ENCODE measurements at places on chromosomes 1 and 21.
A peak's percentile ranks its signal among the peaks of the same experiment; 100 is the strongest.

DNA sequence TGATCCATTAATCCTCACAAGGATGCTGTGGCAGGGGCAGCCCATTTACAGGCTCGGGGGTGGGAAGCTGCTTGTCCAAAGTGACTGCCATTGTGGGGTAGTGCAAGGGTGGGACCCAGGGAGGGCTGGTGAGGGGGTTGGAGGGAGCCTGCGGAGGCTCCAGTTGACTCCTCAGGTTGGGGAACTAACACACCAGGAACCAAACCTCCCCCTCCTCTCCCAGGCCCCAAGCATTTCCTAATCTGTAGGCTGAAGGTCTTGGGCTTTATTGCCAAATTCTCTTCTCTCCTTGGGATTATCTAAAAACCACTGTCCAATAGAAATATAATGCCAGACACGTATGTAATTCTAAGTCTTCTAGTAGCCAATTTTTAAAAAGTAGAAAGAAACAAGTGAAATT is 18.2 kb downstream of the IKBKE start:
- DNase-seq: no peak

GRCh38 chr1:154813300-154813816 is 56.7 kb downstream of the KCNN3 start:
- DNase-seq: no peak

DNA sequence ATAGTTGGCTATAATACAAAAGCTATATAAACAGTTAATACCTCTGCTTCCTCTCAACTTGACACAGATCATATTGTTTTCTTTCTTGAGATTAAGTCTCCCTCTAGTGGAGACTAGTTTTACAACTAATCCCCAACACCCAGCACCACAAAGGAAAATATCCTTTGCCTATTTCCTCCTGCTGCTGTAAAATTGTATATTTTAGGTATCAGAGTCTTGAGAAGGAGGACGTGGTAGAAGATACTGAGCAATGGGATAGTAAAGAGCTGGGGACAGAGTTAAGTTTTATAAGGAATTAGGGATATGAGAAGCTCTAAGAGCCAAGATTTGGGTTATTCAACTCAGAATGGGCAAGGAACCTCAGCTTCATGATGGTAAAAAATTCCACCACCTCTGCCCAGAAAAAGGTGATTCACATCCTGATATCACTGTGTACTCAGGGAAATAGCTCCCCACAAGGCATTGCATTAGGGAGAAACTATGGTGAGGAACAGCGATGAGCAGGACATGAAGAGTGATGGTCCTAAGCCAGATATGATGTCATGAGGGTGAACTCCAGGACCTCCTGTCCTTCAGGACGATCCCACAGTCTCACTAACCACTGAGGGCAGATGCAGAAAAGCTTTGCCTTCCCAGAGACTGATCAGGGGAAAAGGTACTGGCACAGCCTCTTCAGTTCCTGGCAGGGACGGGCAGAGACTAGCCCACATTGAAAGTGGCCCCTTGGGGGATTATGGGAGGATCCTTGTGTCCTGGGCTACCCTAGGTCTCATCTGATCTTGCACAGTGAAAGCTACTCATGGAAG is 14.7 kb upstream of the CFAP126 start:
- DNase-seq: no peak

GRCh38 chr1:15322648-15323350 is 75.8 kb downstream of the FHAD1 start:
- DNase-seq: no peak

GRCh38 chr1:217605390-217605789 is 25.5 kb downstream of the GPATCH2 start:
- DNase-seq: no peak

- DNase-seq: no peak
These were observed 3.4 kb downstream of the BLZF1 start for GRCh38 chr1:169371404-169371803.

GRCh38 chr1:39310015-39310414 is 105.5 kb downstream of the MACF1 start:
- no peak for DNase-seq

DNA sequence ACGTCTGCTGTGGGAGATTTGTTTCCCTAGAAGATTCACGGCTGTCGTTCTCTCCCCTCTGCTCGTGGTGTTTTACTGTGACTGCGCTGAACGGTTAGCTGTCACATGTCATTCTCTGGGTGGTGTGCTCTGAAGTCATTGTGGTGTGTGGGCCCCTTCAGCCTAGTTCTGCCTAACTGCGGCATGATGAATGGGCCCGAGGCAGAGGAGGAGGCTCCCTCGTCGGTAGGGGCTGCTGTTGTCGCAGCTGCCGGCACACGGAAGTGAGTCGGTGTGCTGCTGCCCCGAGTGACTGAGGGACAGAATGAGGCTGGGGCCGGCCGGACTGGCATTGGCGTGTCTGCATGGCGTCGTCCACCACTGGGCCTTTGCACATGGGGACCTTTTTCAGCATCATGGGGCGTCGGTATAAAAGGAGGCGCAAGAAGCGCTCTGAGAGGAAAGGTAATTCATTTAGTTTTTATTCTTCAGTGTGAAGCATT is 77.9 kb downstream of the ADARB1 start:
- no peak for DNase-seq

- DNase-seq: no peak
These were observed 12.6 kb downstream of the CDKN2C start for GRCh38 chr1:50982611-50983010.

DNA sequence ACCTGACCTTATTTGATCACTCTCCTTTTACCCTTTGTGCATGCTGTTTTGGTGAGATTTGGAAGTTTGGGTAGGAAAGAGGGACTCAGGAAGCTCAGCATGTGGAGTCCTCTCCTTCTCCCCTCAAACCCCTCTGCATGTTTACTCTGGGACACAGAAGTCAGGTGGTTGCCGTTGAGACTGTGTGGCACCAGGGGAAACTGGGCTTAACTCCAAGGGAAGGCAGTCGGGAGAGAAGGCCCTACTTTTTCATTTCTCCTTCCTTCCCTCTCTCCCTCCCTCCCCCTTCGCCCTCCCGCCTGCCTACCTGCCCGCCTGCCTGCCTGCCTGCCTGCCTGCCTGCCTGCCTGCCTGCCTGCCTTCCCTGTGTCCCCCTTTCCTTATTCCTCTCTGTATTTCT is 34.8 kb upstream of the TTC22 start:
- no peak for DNase-seq

- DNase-seq: no peak
These were observed 36.3 kb upstream of the MAGOH start for GRCh38 chr1:53274541-53275185.

DNA sequence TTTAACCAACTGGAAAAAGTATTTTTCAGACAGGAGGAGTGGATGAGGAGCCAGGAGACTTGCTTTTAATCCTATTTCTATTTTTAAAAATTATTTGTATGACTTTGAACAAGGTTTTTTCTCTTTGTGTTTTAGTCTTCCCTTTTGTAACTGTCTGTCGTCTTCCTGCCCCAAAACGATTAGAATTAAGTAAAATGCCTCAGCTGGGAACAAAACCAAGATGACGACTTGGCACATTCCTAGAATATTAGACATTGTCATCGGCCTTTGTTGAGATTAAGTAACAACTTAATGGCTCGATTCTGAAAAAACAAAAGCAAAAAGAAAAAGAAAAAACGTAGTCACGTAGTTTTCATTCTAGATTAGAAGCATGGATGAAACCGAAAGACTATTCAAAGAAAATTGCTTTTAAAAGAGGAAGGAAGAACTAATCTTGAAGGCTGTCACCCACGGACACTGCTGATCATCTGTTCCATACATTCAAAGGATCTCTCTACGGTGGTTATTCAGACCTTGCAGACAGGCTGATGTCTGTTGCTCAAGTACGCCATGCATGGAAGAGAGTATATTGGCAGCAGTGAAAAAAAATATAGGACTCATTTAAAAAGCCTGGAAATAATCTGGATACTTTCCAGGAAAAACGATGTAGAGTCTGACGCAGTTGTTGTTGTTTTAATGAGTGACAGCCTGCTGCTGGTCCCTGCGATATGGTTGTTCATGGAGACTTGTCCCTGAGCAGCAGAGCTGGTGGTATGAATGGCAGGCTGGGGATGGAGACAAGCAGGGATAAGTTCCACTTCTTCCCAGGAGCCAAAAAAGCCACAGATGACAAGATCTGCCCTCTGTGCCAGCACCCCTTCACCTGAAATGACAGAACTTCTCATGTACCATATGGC is 16.8 kb downstream of the GNG4 start:
- DNase-seq: no peak

- peak; percentile 24 for DNase-seq
These were observed 27.2 kb downstream of the MRPL37 start for GRCh38 chr1:54227091-54227602.

- DNase-seq: no peak
These were observed 97.3 kb downstream of the PSMG1 start for GRCh38 chr21:39085843-39086405.

GRCh38 chr1:159184201-159184600 is 12.8 kb downstream of the CADM3 start:
- no peak for DNase-seq

DNA sequence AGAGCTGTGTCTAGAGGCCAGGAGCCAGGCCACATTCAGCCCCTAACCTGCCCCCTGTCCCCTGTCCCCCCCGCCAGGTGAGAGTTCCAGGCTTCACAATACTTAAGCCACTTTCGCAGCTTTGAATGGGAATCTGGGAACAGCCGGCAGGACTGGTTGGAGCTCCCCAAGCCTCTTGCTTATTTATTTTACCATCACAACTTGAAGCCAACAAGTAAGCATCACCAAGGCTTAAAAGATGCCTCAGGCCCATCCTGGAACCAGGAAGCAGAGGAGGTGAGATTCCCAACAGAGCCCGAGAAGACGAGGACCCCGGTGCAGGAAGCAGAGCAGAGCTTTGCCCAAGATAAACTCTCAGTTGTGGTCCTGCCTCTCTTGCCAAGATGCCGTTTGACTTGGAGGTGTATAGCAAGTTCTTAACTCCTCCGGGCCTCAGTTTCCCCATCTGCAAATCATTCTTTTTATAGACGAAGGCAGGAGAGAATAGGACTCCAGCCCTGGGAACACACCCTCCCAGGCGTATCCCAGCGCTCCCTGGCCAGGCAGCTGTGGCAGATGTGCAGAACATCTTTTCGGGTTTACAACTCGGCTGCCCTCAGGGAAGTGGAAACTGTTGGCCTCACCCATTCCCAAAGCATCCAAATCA is 66.8 kb upstream of the SLC25A33 start:
- DNase-seq: no peak

DNA sequence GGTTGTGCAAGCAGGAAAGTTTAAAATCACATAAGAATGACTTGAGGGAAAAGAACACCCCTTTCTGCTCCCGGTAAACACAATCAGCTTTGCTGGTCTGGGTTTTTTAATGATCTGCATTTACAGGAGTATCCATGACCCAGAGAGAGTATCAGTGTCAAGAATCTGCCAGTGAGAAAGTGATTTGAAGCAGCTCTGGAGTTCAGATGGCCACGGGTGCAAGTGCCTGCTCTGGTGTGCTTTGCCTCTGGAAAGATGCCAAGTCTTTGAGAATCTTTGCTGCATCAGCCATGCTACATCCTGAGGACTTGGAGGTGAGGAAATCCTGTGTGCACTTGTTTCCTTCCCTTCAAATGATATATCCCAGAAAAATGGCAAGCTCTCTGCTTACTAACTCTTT is 18.6 kb upstream of the MYSM1 start:
- DNase-seq: no peak

DNA sequence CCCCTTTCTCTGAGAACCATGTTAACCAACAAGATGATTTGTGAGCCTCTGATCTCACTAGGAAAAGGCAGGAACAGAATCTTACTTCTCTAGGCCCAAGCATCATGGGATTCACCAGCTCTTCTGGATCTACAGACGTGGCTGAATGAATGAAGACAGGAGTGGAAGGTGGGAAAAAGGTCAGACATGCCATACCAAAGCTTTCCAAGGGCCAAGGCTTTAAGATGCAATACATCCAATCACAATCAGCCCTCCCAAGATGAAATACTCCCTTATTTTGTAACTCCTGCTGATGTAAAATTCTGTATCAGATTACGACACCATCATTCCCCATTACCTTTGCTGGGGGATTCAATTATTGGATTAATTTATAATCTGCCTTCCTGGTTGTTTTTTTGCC is 80.9 kb downstream of the SSBP3 start:
- no peak for DNase-seq

DNA sequence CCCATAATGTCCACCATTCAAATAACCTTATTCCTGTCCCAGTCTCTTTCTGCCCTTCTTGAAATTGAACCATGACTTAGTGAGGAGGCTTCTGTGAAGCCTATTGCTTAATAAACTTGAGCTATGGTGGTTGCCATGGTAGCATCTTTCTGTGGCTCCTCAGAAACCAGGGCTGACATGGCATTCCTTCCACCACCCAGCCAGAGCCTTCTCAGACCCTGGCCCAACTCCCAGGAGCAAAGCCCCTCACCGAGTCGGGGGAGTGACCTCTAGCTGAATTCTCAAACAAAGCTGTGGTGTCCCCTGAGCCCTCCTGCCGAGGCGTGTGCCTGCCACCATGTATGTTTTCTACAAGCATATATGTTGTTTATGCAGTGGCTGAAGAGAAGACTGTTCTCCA is 259.1 kb downstream of the CACNA1E start:
- no peak for DNase-seq

GRCh38 chr1:234825498-234826165 is 215.7 kb upstream of the IRF2BP2 start:
- no peak for DNase-seq

GRCh38 chr1:103337779-103338178 is 187.7 kb upstream of the RNPC3 start:
- DNase-seq: no peak
